ENCODE measurements at places on chromosomes 3 and 15.

- no peak for DNase-seq
Measured at GRCh38 chr15:77748078-77749064, 115.7 kb upstream of the LINGO1 start.

- no peak for DNase-seq
Measured at GRCh38 chr3:188137051-188137450, 16.9 kb upstream of the LPP start.

- no peak for DNase-seq
Measured at GRCh38 chr3:138747225-138747624, 87.5 kb downstream of the PIK3CB start.

DNA sequence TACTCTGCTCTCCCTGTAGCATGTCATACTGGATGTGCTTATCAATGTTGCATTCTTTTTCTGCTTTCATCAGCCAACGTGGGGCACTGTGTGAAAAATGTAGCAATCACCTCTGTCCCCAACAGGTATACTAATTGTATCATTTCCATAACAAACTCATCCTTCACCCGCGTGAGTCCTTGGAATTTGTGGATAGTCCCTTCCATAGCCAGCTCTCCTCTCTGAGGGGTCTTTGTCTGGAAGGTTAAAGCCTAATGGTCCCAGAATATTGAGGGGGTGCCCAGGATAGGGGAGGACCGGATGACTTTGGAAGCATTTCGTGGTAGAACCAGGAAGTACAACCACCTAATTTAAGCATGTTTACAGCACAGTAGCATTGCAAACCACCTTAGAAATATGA is 124.6 kb downstream of the FOXB1 start:
- DNase-seq: no peak

- no peak for DNase-seq
Measured at GRCh38 chr3:52153389-52154096, 680 bp downstream of the POC1A start.

GRCh38 chr15:88635318-88635717 is 3.5 kb upstream of the ISG20 start:
- no peak for DNase-seq
